ENCODE measurements at places on chromosomes 13 and 19. TPM values are rescaled to one million over a fixed set of nuclear protein-coding genes. Genes with fewer than 3 reads are reported as not detected.

NANOS3 gene
- not detected for total RNA-seq

PGLYRP2 gene
- total RNA-seq: not detected

CPAMD8 gene
- total RNA-seq: 1.5 TPM

ZNF154 gene
- total RNA-seq: 0.87 TPM

NALCN gene
- total RNA-seq: 0.66 TPM

ZNF737 gene
- total RNA-seq: 12.9 TPM

ATXN8OS gene
- not detected for total RNA-seq

ZNF99 gene
- not detected for total RNA-seq

LGI4 gene
- under 0.01 TPM for total RNA-seq

GJB2 gene
- not detected for total RNA-seq

SYNGR4 gene
- total RNA-seq: not detected

UCHL3 gene
- total RNA-seq: 40.7 TPM

ZNF729 gene
- under 0.01 TPM for total RNA-seq

LILRA5 gene
- not detected for total RNA-seq

LILRB3 gene
- not detected for total RNA-seq

MISP gene
- total RNA-seq: 0.12 TPM

NCAN gene
- under 0.01 TPM for total RNA-seq

FSTL3 gene
- 88.4 TPM for total RNA-seq

JSRP1 gene
- not detected for total RNA-seq

MED26 gene
- 5.2 TPM for total RNA-seq

ZNF382 gene
- 6.8 TPM for total RNA-seq

THAP8 gene
- total RNA-seq: 2.4 TPM

PLPPR3 gene
- total RNA-seq: not detected

MIA gene
- total RNA-seq: 0.62 TPM

ZNF229 gene
- total RNA-seq: 11.0 TPM

GNG7 gene
- under 0.01 TPM for total RNA-seq

SLC10A2 gene
- not detected for total RNA-seq

ZNF541 gene
- 0.12 TPM for total RNA-seq

EDDM13 gene
- total RNA-seq: not detected

CRX gene
- not detected for total RNA-seq

SPTBN4 gene
- 7.4 TPM for total RNA-seq

GPC6 gene
- 24.1 TPM for total RNA-seq

CEACAM20 gene
- total RNA-seq: not detected

ZNF470 gene
- 4.9 TPM for total RNA-seq

SRRM5 gene
- total RNA-seq: not detected

NKPD1 gene
- total RNA-seq: 0.44 TPM

ZNF112 gene
- 7.6 TPM for total RNA-seq

CYP2F1 gene
- total RNA-seq: not detected

GRIN2D gene
- total RNA-seq: 0.25 TPM

LRRC25 gene
- 0.11 TPM for total RNA-seq

SLAIN1 gene
- 1.4 TPM for total RNA-seq

ZNF793 gene
- total RNA-seq: 1.4 TPM

Measured in uterine smooth muscle cell (primary cell).